ENCODE measurements at places on chromosomes 1 and 21. TPM values are rescaled to one million over a fixed set of nuclear protein-coding genes. Genes with fewer than 3 reads are reported as not detected.

- DNase-seq = no peak
These were observed 125.3 kb downstream of the ACTL8 start for GRCh38 chr1:17880449-17880848.

DNA sequence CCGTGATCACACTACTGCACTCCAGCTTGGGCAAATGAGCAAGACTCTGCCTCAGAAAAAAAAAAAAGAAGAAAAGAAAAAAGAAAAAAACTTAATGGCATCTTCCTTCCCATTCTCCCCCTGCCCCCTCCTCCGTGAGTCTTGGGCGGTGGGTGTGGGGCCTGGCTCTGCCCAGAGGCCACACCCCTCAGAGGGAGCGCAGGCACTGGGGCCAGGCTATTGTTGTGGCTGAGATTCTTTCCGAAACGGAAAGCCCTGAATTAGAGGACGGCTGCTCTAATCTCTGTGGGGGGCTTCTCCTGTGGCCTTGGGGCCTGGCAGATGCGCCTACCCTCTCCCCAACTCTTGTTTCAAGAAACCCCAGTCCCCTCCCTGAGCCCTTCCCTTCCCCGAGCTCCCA lies 4.1 kb upstream of the FAM110D start:
- no peak for DNase-seq

- DNase-seq = no peak
These were observed 87.5 kb downstream of the ASTN1 start for GRCh38 chr1:177077006-177077405.

GRCh38 chr1:214707306-214708087 lies 104.5 kb downstream of the CENPF start:
- DNase-seq = no peak

DNA sequence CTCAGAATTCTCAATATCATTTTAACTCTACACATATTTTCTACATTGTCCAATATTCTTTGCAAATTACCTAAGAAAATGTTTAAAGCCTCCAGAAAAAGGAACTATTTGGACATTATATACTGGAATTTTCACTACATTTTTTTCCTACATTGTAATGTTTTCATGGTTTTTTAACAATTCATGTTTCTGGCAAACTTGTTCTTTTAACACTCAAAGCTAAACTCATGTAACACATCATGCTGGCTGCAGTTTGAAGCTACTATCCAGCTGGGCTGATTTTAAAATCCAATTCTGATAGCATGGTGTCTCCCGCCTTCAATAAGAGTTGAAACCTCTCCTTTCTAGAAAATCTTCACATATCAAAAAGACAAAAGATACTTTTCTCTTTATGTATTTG lies 52.0 kb downstream of the TGFBR3 start:
- DNase-seq = peak; percentile 57

Gene CAP1
- 83.9 TPM for polyA plus RNA-seq

Gene TAF12
- 25.7 TPM for polyA plus RNA-seq

Data from muscle of back (tissue), 13 donors.